ENCODE measurements at places on chromosomes 7 and 10. TPM values are rescaled to one million over a fixed set of nuclear protein-coding genes. Genes with fewer than 3 reads are reported as not detected.

The CTTNBP2 gene
- total RNA-seq: 3.9 TPM

The MDFIC gene
- 13.0 TPM for total RNA-seq

DNA sequence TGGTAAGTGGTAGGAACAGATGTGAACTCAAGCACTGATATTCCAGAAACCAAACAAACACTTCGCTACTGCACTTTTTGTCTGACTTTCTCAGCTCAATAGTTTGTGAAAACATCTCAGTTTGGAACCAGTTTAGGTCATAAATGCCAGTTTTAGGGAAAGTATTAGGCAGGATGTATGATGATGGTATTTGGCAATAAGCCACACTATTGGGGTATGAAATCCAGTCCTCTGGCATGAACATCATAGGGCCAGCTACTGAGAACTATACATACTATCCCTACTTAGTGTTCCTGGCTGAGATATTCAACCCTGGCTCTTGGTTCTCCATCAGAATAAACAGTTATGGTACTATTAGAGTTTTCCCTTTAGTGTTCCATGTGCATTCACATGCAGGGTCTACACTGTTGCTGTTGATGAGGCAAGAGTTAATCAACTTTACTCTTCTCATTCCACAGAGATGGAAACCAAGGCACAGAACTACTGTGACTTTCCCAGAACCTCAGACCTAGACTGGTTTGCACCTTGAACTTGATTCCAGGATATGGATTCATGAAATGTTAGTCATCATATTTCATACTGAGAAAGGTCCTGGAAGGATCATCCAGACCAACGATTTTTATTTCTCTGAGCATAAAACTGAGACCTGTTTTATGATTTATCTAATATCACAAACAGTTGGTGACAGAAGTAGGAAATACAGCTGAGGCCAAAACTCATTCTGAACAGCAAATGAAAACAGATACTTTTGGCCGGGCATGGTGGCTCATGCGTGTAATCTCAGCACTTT is 20.0 kb upstream of the IFIT2 start:
- no peak for DNase-seq

The AEBP1 gene
- 14.1 TPM for total RNA-seq

DNA sequence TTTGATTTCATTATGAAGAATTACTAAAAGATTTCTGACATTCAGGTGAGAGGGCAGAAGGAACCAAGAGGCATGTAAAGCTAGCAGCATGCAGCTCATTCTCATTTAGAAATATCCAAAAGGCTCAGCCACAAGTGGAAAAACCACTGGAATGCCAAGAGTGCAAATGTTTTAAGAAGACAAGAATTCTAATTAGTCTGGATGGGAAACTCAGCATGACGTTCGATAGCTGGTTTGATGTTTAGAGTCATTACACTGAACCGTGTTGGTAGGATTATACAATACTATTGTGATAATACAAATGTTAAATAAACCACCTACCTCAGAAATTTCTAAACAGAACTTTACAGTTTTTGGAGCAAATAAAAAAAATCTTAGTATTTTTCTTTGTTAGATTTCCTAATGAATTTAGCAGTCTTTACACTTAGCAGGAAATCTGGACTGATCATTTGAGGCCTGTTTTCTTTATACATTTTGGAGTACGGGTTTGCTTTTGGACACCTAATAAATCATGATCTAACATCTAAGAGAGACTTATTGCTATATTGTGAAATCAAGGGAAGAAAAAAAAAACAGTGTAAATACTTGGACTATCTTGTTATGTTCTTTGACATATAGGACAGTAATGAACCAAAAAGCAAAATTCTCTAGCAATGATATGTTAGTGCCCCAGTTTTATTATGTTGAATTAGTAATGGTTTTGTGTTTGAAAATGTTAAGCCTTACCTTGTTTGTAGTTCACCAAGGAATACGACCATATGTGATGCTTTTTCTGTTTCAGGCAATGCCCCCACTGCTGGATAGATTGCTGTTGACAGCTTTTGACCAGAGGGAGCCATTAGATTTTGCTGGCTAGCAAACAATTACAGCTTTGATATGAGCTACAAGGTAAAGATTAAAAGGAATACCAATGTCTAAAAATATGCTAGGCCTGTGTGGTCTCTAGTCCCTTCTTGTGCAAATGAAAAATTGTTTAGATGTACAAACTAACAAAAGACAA is 354.1 kb upstream of the SEMA3A start:
- no peak for DNase-seq
